ENCODE measurements at places on chromosomes 7 and 10.

GRCh38 chr10:133257489-133258065 is 19.1 kb downstream of the ADAM8 start:
- H3K4me3 ChIP-seq, result no peak overlapping the region
- H3K36me3 ChIP-seq, result no peaks in the 10 kb centered on the region
- no peak overlapping the region for H3K27ac ChIP-seq
- H3K27me3 ChIP-seq, result no peaks in the 10 kb centered on the region
- DNase-seq, result no peak

- no peaks in the 10 kb centered on the region for H3K27me3 ChIP-seq
- no peak overlapping the region for H3K4me3 ChIP-seq
- no peaks in the 10 kb centered on the region for H3K36me3 ChIP-seq
- no peaks in the 10 kb centered on the region for H3K4me1 ChIP-seq
- no peak for DNase-seq
Observed at GRCh38 chr7:14886533-14886932, 16.0 kb downstream of the DGKB start.

DNA sequence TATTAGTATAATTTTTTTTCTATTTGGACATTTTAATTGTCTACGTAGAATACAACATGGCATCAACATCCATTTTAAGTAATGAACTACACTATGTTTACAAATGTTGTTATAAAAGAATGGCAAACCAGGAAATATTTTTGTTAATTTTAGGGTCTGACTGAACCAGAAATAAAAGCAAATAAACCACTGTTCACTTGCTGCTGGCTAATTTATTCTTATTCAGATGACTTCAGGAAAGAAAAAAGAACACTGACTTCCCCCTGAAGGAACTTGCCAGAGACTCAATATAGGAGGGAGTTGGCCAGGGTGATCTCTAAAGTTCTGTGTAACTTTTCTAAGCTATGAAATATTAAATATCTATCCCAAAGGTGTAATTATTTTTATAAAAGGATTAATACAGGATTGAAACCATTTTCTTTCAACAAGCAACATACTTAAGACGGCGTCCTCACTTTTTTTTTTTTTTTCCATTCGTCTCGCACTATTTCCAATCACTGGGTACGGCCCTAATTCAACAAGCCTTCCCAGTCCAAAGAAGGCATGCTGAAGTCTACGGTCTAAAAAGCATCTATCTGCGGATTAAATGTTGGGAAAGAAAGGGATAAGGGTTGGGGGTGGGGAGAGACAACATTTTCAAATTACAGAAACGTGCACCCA is 1.2 kb downstream of the USP6NL start:
- H3K4me3 ChIP-seq, result peak overlapping the region; percentile 87
- H3K27ac ChIP-seq, result no peak overlapping the region
- peaks cover 4% of the 10 kb centered on the region for H3K4me1 ChIP-seq
- no peaks in the 10 kb centered on the region for H3K27me3 ChIP-seq
- no peaks in the 10 kb centered on the region for H3K36me3 ChIP-seq

- no peak overlapping the region for H3K4me3 ChIP-seq
- no peak for DNase-seq
- H3K4me1 ChIP-seq, result peaks cover 3% of the 10 kb centered on the region
- H3K36me3 ChIP-seq, result no peaks in the 10 kb centered on the region
- H3K27me3 ChIP-seq, result no peaks in the 10 kb centered on the region
Observed at GRCh38 chr7:90758933-90759562, 162.9 kb downstream of the CDK14 start.

DNA sequence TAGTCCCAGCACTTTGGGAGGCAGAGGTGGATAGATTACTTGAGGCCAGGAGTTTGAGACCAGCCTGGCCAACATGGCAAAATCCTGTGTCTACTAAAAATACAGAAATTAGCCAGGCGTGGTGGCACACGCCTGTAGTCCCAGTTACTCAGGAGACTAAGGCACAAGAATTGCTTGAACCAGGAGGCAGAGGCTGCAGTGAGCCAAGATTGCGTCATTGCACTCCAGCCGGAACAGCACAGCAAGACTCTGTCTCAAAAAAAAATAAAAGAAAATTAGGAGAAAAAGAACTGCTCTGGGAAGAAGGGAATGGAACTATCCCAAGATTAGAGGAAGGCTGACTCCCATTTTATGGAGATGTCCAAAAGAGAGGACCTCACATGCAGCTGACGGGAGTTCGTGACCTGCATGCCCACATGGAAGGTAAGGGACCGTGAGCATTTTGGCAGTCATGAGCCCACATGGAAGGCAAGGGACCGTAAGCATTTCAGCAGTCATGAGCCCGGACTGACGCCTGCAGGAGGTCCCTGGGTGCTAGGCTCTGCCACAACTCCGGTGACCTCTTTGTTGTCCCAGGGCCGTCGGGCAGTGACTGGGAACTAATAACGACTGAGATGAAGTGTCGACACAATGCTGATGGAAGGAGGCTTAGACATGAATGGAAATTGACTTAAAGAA is 18.6 kb upstream of the GTPBP4 start:
- peaks cover 9% of the 10 kb centered on the region for H3K4me1 ChIP-seq
- no peak for DNase-seq
- no peak overlapping the region for H3K27ac ChIP-seq
- no peaks in the 10 kb centered on the region for H3K36me3 ChIP-seq

DNA sequence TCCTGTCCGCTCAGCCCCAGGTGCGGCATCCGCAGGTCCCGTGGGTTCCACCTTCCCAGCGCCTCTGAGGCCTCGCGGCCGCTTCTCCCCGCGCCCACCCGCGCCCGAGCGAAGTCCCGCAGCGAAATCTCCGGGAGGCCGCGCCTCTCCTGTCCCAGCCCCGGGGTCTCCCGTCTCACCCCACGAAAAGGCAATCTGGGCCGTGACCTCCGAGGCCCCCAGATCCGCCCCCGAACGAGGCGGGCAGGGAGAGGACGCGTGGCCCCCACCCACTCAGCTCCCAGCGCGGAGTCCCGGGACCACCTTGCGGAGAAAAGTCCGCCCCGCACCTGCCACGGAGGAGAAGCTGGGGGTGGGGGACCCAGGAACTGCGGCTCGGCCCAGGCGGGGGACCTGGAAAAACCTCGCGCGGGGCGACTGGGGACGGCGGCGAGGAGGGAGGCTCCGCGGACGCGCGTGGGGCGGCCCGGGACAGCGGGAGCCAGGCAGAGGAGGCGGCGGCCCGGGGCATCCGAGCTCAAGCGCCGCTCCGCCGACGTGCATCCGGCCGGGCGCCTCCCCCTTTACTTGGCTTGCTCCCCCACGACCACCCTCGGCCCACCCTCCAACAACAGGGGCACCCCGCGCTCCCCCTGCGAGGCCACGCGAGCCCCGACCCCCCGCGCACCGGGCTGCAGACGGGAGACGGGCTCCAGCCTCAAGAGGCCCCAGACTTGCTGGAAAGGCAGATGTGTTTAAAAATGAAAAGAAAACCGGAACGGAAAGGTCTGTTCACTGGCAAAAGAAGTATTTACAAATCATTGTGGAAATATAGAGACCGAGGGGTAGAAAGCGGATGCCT is 33.0 kb upstream of the RNF32 start:
- no peak overlapping the region for H3K27ac ChIP-seq
- peak; percentile 4 for DNase-seq
- H3K36me3 ChIP-seq, result no peaks in the 10 kb centered on the region
- H3K4me1 ChIP-seq, result no peaks in the 10 kb centered on the region
- H3K4me3 ChIP-seq, result peak overlapping the region; percentile 20

GRCh38 chr7:67625257-67625737 is 628.7 kb downstream of the TYW1 start:
- DNase-seq, result peak; percentile 11
- H3K4me1 ChIP-seq, result no peaks in the 10 kb centered on the region
- no peak overlapping the region for H3K27ac ChIP-seq
- no peaks in the 10 kb centered on the region for H3K27me3 ChIP-seq

DNA sequence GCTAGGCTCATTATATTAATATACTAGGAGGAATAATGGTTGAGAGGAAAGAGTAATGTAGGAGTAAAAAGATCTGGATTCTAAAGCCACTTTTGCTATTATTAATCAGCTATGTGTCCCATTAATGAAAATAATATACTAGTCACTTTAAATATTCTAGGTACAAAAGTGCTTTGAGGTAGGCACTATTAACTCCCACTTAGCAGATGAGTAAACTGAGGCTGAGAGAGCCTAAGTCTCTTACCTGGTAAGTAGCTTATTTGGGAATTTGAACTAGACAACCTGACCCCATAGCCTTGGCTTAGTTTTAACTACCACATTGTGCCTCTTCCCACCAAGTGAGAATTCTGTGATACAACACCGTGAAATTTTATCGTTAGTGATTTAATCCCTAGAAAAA is 6.0 kb downstream of the ARMC10 start:
- no peak for DNase-seq
- H3K4me1 ChIP-seq, result no peaks in the 10 kb centered on the region
- no peak overlapping the region for H3K4me3 ChIP-seq
- 0 out of 2 replicates have a peak, but pooled peaks cover 1% of the 10 kb centered on the region for H3K36me3 ChIP-seq

GRCh38 chr10:47424231-47424630 is 40.1 kb upstream of the ZNF488 start:
- no peaks in the 10 kb centered on the region for H3K36me3 ChIP-seq
- no peak overlapping the region for H3K4me3 ChIP-seq

DNA sequence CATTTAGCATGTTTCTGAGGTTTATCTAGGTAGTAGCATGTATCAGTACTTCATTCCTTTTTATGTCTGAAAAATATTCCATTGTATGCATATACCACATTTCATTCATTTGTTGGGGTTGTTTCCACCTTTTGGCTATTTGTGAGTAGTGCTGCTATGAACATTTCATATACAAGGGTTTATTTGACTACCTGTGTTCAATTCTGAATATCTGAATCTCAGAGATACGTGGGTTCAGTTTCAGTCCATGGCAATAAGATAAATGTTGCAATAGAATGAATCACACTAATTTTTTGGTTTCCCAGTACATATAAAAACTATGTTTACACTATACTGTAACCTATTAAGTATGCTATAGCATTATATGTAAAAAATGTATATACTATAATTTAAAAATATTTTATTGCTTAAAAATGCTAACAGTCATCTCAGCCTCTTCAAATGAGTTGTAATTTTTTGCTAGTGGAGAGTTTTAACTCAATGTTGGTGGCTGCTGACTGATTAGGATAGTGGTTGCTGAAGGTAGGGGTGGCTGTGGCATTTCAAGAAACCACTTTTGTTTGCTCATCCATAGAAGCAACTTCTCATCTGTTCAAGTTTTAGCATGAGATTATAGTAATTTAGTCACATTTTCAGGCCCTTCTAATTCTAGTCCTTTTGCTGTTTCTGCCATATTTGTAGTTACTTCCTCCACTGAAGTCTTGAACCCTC is 13.9 kb downstream of the PLEKHA1 start:
- no peak overlapping the region for H3K27ac ChIP-seq
- no peaks in the 10 kb centered on the region for H3K4me1 ChIP-seq
- no peak for DNase-seq
- H3K36me3 ChIP-seq, result no peaks in the 10 kb centered on the region

DNA sequence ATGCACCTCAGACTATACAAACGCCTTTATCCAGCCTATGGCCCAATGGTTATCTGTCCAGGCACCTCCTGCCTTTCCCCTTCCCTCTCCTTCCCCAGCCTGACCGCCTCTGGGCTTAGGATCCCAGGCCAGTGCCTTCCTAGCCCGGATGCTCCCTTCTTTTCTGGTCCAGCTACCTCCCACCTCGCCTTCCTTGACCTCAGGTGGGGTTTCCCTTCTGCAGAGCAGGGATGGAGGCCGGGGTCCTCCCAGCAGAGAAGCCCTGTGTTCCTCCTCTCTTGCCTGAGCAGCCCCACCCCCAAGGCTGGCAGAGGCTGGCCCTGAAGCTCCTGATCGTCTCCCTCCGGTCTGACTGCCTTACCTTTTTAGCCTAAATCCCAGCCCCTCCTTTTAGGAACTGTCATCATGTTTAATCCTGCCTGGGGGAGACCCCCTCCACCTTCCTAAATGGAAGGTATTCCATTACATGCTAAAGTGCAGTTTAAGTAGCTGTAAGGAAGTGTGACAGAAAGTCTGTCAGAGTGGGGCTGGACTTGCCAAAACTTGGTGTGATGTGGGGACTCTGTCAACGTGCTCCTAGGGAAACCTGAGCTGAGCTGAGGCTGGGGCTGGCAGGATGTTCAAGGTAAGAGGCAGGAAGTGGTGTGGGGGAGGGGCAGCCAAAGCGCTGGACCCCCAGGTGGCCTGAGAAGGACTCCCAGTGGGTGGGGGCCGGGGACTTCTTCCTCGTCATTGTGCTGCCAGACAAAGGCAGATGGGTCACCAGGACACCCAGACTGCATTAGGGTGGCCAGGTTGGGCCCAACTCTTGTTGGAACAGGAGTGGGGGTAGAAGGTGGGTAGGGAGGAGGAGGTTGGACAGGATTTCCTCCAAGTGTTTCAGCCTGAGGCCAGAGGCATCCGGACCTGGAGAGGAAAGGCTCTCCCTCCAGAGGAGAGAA is 39.5 kb downstream of the LBX1 start:
- H3K36me3 ChIP-seq, result no peaks in the 10 kb centered on the region
- peaks cover 31% of the 10 kb centered on the region for H3K27me3 ChIP-seq
- H3K4me1 ChIP-seq, result no peaks in the 10 kb centered on the region
- H3K4me3 ChIP-seq, result no peak overlapping the region
- H3K27ac ChIP-seq, result no peak overlapping the region

- no peaks in the 10 kb centered on the region for H3K36me3 ChIP-seq
- peaks cover 2% of the 10 kb centered on the region for H3K4me1 ChIP-seq
- no peak overlapping the region for H3K27ac ChIP-seq
- H3K4me3 ChIP-seq, result no peak overlapping the region
- H3K27me3 ChIP-seq, result peaks cover 15% of the 10 kb centered on the region
Observed at GRCh38 chr7:151000897-151001495, 10.2 kb downstream of the NOS3 start.

DNA sequence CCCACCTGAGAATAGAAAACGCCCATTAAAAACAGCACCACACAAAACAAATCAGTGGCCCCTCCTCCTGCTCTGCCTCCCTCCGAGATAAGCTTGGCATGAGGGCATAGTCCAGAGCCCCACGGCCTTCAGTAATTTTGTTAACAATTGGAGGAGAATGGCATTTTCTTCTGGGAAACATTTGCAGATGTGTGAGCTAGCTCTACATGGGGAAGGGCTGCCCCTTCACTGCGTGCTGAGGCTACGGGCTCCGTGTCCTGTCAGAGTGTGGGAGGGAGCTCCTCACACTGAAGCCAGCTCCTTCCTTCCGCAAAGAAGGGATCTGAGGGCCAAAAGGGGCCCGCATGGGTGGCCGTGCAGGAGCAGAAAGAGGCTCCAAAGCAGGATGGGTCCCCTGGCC is 15.2 kb downstream of the GRK5 start:
- no peaks in the 10 kb centered on the region for H3K27me3 ChIP-seq
- peaks cover 4% of the 10 kb centered on the region for H3K36me3 ChIP-seq
- H3K27ac ChIP-seq, result peak overlapping the region; percentile 93
- no peak for DNase-seq
- H3K4me1 ChIP-seq, result peaks cover 44% of the 10 kb centered on the region

DNA sequence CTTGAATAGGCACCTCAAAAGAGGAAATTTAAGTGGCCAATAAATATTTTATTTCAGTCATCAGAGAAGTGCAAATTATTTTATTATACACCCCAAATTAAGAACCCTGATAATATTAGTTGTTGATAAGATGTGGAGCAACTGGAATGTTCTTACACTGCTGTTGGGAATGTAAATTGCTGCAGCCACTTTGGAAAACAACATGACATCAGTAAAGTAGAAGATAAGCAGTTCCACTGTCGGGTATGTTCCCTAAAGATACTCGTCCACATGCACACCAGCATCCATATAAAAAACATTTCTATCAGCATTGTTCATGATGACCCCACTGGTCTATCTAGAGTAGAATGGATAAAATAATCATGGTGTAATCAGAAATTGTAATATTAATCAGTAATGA is 46.5 kb downstream of the VCL start:
- no peaks in the 10 kb centered on the region for H3K27me3 ChIP-seq
- H3K4me3 ChIP-seq, result no peak overlapping the region
- no peak for DNase-seq
- H3K27ac ChIP-seq, result no peak overlapping the region
- H3K4me1 ChIP-seq, result peaks cover 9% of the 10 kb centered on the region

Measured in IMR-90 (cell line).